ENCODE measurements at places on chromosomes 4 and X.

DNA sequence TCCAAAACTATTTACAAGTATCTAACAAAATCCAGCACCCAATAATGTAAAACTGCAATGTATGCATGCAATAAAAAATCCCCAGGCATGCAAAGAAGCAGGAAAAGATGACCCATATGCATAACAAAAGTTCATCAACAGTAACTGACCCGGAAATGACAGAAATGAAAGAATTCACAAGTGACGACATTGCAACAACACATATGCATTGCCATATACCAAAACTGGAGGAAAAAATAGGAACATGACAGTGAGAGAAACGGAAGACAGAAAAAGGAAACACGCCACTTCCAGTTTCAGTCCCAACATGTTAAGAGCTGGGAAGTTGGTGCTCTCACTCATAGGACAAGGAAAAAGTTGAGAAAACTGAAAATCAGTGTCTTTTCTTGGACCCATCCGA lies 154.6 kb downstream of the EVC2 start:
- ATAC-seq: no peak

DNA sequence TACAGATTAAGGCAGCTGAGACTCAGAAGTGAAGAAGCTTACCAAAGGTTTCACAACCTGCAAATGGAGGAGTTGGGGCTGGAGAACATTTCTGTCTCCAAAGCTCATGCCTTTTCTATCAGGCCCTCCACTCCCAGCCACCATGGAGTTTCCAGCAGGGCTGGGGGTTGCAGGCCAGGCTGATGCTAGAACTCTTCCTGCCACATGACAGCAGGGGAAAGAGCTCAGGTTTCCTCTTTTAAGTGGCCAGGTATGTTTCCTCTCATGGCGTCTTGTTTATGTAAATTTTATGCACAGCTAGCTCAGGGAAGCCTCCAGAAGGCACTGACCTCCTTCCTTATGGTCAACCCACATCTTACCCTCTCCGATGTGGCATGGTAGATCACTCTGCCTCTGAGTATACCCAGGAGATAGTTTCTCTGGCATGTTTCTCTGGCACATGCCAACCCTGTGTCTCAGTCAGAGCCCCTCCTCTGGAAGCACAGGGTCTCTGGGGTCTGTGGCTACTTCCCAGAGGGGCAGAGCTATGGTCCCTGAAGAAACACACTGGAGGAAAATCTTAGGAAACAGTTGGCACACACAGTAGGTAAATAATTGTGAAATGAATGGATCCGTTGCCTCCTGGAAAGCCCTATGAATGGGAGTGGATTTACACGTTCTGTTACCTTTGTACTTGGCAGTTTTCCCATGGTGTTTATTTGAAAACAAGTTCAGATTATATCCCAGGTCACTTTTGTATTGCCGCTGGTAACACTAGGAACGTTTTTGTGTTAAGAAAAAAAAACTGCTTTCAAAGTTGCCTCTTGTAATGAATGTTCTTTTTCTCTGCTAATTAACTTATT lies 28.9 kb downstream of the PDK3 start:
- ATAC-seq: no peak

DNA sequence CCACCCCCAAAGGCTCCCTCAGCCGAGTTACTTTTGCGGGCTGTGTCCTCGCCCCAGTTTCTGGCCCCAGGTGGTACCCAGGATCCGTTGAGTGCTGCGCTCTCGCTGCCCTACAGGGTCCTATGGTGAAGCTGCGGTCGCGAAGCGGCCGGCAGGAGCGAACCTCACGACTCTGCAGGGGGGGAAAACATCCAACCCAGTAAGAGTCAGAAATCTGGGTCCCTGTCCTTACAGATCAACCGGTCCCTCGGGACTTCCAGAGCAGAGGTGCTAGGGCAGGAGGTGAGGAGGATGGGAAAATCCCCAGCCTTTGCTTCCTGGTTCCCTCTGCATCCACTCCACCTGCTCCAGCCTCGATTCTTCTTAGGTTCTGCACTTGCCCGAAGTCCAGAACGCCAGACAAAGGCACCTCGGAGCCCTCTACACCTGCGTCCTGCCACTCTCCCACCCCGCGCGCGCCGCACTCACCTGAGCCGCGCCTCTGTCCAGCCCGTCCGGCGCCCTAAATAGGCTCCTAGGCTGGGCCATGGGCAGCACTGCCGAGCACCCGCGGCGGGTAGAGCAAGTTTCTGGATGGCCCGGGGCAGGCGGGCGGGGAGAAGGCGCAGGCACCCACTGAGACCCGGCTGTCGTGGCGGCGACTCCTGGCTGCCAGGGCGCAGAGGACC lies at the start of gene HS3ST1:
Gene HS3ST1 (minus strand): TSS at position 664 of the 668 bp plus-strand sequence. CDS start 28,889 bp downstream, outside the sequence.
- ATAC-seq: peak; percentile 78

- no peak for ATAC-seq
Measured at GRCh38 chr4:38920677-38921076, 53.1 kb downstream of the FAM114A1 start.

GRCh38 chr4:18394656-18395055 lies 373.1 kb upstream of the LCORL start:
- ATAC-seq: no peak
